ENCODE measurements at places on chromosomes 3 and 15.

DNA sequence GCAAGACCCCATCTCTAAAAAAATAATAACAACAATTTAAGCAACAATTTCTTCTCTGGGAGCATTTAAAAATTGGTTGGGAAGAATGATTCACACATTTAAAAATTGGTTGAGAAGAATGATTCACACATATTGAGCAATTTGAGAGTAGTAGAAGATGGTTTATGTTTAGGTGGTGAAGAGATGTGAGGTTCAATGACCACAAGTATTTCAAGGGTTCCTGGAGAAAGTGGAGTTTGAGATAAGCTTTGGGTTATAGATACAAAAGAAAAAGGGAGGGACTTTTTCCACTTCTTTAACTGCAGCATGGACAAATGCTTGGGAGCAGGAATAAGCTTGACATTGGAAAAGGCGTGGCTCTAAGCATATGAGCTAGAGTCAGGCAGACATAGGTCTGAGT, 145.7 kb upstream of the NPHP3 start:
- no peak for DNase-seq

GRCh38 chr3:186990277-186990676, 60.0 kb downstream of the ST6GAL1 start:
- no peak for DNase-seq

- DNase-seq: no peak
These were observed 250.0 kb downstream of the XXYLT1 start for GRCh38 chr3:195020921-195021320.

- DNase-seq: peak; percentile 61
These were observed at the start of gene ISL2 for GRCh38 chr15:76336254-76337058. Gene ISL2, plus strand, starts transcription at chr15:76336773. Its CDS starts 111 bp downstream, at chr15:76336884.

DNA sequence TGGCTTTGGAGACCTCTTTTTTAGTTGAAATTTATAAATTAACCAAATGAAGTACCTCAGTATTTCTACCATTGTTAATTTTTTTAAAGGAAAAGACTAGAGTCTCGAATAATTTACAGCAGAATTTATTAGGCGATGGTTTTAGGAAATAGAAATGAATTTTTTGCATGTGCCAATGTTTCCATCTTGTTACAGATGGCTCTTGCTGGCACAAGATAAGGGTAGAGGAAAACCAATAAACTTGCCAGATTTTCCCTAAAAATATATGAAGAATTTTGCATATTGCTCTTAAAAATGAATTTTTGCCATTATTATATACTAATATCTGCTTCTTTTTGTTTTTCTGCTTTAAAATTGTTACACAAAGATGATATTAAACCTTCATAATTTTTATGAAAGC, 380.7 kb downstream of the NLGN1 start:
- no peak for DNase-seq

DNA sequence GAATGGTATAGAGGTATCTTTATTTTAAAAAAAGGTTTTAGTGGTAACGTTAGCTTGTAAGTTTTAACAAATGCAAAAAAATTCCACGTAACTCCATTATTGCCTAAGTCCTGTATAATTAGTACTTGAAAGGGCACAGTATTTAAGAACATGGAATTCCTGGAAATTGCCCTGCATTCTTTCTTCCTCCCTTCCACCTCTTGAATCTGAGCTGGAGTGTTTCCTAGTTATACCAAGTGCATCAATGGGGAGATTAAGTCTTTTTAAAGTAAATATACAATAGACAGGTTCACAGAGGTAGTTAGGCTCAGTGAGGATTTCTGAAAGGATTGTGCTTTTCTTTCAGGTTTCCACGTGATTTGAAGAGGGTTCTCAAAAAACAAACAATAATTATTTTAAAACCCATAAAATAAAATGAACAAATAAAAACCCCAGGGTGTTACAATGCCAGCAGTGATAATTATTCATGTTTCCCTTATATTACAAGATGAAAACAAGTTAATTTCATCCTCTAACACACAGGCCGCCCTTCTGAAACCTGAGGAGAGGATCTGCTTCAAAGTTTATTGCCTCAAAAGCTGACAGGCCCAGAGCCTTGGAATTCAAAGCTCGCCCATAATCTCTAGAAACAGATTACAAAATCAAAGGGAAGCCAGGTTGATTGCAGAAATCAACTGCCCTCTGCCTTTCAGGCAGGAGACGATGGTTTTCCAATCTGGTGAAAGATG, 128.8 kb upstream of the LMOD3 start:
- DNase-seq: no peak

DNA sequence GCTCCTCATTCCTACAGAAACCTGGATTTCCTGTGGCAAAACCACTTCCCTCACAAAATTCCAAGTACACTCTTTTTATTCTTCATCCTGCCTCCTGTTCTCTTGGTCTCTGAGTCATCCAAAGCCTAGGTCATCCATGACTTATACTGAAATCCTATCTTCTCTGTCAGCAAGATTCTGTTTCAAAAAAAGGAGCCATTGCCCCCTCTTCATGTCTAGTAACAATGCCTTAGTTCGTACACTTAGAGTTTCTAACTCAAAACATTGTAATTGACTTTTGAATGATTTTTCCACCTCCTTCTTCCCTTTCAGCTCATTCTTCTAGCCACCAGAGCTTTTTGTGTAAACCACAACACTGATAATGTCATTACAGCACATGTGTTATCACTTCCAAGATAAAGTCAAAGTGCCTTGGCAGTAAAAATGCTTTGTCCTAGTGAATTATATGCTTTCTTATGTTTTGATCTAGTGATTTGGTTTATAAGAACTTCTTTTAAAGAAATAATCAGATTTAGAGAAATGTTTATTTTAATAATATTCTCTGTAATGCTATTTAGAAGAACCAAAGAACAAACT, 256.5 kb upstream of the NECTIN3 start:
- no peak for DNase-seq

GRCh38 chr3:56787784-56788256, 13.9 kb downstream of the ARHGEF3 start:
- DNase-seq: no peak

DNA sequence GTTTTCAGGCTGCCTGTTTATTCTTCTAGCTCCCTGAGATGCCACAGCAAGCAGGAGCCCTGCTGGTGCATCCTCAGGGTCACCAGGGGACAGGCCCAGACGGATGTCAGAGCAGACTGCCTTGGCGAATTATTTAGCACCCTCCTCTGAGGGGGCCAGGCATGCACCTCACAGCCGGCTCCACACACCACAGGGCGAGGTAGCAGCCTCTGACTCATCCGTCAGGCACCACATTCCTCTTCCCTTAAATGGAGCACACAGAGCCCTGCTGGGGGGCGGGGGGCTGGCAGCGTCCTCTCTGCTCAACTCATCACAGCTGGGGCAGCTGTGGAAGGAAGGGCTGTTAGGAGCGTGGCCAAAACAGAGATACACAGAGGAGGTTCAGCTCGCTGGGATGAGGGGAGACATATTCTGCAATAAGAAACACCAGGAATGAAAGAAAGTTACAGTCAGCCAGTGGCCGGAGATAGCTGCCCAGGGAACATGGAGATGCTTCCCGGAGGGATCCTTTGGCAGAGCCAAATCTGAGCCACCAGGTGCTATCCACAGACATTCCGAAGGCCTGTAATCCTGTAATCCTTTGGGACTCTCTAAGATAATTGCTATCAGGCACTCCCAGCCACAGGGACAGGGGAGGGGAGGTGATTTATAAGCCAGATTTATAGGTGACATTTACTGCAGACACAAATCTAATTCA, 13.9 kb upstream of the PRICKLE2 start:
- DNase-seq: no peak

GRCh38 chr3:177946936-177947335, 589.3 kb upstream of the KCNMB2 start:
- no peak for DNase-seq

DNA sequence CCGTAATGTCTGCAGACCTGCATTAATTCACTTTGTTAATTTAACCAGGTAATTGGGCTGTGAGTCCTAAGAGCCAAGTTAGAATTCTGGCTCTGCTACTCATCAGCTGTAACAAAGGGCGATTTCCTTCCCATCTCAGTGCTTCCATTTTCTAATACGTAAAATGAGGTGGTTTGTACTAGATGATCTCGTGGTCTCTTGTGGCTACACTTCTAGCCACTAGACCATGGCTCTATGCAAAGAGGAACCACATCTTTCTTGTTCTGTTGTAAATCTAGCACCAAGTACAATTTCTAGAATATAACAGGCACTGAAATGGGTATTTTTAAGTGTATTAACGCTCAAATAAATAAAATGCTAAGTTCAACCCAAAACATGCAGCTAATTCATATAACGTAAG, 174.4 kb upstream of the THBS1 start:
- DNase-seq: no peak

- DNase-seq: peak; percentile 29
These were observed 1.4 kb downstream of the MAPKBP1 start for GRCh38 chr15:41775651-41776050.

GRCh38 chr3:14092464-14092863, 32.2 kb downstream of the CHCHD4 start:
- DNase-seq: no peak

- DNase-seq: no peak
These were observed 308.8 kb downstream of the NEK10 start for GRCh38 chr3:27060336-27060735.

- peak; percentile 74 for DNase-seq
These were observed 13.6 kb downstream of the ARF4 start for GRCh38 chr3:57583544-57583943.

DNA sequence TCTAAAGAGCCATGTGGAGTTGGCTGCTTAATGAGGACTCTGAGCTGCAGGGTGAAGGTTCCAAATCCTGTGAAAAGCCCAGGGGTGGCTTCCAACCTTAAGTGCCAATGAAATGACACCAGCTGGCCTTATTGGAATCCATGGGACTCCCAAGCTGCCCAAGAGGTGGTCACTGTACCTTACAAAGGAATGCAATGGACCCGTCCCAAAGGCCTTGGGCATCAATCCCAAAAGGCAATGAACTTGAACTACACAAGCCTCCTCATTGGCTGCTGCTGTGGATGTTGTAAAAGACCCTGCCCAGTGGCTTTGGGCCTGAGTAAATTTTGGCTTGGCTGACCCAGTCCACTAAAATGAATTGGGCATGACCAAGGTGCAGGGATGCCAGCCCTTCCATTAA, 129.3 kb downstream of the WNT5A start:
- no peak for DNase-seq

DNA sequence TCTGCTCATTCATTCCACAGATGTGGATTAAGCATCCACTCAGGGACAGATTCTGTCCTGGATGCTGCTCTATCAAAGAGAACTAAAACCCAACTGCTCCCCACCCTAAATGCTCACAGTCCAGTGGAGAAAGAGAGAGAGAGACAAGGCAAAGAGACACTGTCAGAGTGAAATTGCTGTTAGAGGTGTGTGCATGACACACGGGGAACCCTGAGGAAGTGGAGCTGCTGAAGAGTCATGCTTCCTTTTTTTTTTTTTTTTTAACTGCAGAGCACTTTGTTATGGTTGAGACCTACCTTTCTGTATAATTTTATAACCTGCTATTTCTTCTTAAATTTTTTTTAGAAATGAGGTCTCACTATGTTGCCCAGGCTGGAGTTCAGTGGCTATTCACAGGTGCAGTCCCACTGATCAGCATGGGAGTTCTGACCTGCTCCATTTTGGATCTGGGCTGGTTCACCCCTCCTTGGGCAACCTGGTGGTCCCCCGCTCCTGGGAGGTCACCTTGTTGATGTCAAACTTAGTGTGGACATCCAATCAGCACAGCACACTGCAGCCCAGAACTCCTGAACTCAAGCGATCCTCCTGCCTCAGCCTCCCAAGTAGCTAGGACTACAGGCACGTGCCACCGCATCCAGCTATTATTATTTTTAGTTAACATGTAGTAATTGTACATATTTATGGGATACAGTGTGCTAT, 18.2 kb upstream of the PSTPIP1 start:
- no peak for DNase-seq

DNA sequence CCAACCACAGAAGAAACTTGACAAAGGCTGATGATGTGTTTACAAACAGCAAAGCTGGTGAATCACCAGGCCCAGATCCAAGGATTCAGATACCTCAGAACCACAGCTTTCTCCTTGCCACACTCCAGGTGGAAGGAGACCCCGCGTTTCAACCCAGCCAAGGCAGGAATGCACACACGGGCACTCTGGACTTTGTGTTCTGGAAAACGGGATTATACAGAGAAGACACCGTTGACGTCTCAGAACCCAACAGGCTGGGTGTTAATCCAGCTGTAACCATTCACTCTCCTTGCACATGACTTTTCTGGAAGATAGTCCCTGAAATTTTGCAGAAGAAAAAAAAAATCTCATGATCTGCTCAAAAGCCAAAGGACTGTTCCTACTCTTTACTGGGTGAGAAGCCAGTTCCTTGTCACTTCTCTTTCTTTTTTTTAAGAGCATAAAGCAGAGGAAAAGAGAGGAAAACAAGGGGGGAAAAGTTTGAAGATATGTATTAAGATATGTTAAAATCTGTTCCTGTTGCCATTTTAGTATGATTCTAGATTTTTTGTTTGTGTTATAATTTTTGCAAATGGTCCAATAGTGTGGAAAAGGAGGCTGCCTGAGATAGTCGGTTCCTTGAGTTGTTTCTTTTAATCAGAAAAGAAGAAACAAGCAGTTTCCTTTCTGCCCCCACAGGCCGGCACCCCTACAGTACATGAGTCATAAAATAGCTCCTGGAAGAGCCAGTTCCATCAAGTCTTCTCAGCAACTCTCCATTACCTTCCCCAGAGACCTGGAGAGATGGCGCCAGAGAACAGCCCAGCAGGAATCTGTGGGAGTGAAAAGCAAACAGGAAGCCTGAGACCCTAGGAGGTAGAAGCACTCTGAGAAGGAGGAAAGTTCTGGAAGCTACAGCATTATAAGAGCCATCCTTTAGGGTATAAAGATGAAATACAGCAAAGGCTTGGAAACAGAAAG, 73.1 kb downstream of the RORA start:
- DNase-seq: no peak

DNA sequence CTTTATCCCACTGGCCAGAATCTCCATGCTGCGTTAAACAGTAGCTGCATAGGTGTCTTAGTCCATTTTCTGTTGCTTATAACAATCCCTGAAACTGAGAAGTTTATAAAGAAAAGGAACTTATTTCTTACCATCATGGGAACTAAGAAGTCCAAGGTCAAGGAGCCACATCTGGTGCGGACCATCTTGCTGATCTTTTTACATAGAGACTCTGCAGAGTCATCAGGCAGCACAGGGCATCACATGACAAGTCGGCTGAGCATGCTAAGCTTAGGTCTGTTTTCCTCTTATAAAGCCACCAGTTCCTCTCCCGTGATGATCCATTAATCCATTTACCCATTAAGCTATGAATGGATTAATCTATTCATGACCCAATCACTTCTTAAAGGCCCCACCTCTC, 22.4 kb upstream of the FAM174B start:
- DNase-seq: no peak

GRCh38 chr15:92418864-92419263, 25.2 kb downstream of the ST8SIA2 start:
- DNase-seq: no peak

DNA sequence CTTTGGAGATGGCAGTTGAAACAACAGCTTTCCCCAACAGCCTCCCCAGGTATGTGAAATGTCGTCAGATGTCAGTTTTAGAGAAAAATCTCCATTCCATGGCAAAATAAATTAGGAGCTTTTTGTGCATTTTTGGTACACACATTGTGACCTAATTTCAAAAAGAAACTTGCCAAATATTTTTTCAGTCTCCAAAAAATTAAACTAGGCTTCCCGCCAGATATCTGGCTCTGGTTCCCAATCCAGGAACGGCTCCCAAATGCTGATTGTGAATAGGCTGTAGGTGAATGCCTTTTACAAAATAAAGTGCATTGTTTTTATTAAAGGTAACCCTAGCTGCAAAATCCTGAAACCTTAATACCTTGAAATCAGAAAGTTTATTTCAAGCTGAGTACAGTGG, 10.9 kb downstream of the KCNAB1 start:
- DNase-seq: no peak

Data from erythroblast (primary cell).